Left ventricle myocardium inferior (tissue), 1 donor: ENCODE measurements at places on chromosomes 6 and 20.

- DNase-seq = no peak
These were observed 94.5 kb downstream of the F13A1 start for GRCh38 chr6:6225885-6226529.

DNA sequence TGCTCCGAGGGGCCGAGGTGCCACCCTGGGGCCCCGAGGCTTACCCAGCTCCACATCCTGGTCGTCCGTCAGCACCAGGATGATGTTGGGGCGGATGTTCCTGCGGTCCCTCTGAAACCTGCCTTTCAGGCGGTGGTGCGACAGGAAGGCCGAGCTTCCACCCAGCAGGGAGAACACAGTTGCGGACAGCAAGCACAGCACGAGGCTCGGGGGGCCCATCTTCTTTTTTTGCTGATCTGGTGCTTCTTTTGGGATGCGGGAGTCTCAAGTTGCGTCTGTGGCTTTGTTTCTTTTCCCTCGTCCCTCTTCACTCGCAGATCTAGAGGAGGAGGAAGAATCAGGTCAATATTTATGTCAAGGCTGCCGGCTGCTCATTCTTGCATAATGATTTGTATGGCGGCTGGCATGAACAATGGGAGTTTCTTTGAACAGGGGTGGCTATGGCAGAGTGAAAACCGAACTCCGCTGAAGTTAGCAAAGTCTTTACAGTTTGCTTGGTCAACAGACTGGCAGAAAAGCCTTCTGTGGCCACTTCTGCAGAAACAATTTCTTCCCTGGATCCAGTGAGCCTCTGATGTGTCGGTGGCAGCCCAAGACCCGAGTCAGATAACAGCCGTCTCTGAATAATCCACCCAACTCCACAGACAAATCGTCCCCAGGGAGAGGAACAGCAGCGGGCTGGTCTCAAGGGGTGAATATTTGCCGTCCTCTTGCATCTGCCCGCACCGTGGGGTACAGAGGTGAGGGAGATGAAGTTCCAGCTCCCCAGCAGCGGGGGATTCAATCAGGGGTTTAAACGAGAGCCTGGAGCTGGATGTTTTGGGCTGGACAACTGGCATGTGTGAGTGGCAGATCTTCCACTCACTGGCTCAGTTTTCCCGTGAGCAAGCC lies 27.9 kb downstream of the SULF2 start:
- DNase-seq = no peak

GRCh38 chr6:167094436-167094819 lies 28.5 kb upstream of the CCR6 start:
- no peak for DNase-seq

GRCh38 chr6:106692819-106693208 lies 63.4 kb downstream of the QRSL1 start:
- DNase-seq = no peak

DNA sequence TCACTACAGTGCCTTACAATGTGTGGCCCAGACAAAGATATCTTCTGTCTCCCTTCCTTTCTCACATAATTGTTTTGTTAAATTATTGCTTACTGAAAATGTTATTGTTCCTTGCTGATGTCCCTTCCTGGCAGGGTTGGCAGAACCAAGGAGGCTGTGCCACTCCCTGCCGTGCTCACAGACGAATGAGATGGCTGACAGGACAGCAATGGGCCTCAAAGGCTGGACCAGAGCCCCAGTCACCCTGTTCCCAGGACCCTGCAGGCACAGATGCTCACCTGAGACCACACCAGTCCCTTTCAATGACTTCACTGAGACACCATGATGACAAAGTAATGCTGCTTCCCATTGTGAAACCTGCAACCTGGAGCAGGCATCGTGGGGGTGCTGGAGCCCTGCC lies 375.1 kb downstream of the HACE1 start:
- no peak for DNase-seq

- DNase-seq = no peak
These were observed 53.5 kb downstream of the EBF4 start for GRCh38 chr20:2745936-2746635.
